DMS153 (cell line): ENCODE measurements at places on chromosomes 1 and 21.

DNA sequence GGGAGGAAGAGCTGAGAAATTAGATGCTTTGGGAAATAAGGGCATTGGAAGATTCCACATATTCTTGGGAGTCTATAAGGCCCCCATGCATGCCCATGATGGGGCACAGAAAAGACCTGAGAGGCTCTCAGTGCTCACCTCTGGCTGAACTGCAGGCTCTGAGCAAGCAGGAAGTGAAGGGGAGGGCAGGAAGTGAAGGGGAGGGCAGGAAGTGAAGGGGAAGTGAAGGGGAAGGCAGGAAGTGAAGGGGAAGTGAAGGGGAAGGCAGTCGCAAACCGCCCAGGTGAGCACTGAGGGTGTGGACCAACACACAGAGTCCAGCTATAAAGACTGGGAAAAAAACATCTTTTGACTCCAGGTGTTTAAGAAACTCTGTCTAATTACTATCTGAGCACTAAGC lies 3.5 kb downstream of the KRTAP10-9 start:
- DNase-seq: no peak

DNA sequence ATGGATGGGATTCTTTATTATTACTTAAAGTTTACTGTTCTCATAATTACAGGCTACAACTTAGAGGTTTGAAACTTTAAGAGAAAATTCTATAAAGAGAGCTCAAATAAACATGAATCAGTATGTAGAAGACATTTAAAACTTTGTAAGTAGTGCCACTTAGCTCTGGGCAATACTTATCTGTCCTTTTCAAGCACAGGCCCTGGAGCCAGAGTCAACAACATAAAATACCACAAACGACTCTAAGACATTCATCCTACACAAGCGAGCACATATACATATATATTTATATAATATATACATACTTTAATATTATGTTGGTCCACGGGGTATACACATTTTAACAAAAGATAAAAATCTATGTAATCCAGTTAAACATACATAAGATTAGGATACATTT lies 24.1 kb upstream of the TTC39A start:
- DNase-seq: no peak

DNA sequence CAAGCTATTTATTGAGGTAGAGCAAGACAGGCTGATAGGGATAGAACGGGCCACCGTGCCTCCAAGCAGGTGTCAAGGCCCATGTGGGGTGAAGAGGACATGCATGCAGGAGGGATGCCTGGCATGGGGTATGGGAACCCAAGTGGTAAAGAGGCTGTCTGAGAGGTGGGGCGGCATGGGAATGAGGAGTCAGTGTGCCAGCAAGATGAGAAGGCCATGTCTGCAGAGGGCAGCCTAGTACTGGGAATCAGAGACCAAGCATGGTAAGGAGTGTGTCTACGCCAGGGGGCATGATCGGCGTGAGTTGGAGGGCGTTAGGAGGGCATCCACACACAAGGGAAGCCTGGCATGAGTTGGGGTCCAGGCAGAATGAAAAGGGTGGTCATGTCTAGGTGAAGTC lies 303.7 kb upstream of the PLD5 start:
- no peak for DNase-seq

GRCh38 chr1:8155528-8156186 lies 129.5 kb upstream of the ERRFI1 start:
- no peak for DNase-seq

DNA sequence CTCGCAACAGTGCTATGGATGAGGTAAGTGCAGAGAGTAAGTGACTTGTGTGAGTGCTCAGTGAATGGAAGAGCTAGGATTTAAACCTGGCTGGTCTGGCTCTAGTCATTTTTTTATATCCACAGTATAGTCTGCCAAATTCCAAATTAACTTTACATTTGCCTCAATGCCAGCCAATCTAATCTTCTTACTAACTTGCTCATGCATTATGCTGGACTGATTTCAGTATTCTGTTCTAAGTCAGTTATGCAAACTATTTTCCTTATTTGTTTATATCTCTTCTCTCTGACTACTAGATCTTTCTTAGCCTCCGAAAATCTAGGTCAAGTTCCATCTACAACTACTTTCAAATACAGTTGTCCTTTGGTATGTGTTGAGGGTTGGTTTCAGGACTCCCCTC lies 133.3 kb downstream of the XPR1 start:
- DNase-seq: no peak
